ENCODE measurements at places on chromosomes 1 and 21.

DNA sequence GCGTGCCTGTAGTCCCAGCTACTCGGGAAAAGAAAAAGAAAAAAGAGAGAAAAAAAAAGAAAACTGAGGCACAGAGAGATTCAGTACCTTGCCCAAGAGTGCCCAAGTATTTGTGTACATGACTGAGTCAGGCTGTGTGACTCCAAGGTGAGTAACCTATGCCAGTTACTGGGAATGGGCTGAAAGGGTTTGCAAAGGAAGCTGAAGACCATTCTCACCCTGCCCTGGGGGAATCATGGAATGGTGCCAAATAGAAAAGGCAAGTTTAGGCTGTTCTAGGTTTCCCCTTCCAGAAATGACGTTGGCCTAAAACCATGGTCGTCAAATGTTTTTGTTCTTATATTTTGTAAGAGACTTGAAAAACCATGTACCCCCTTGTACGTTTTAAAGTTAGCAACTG lies 37.9 kb upstream of the LRIG2 start:
- no peak for DNase-seq

GRCh38 chr1:151494741-151495281 lies 16.4 kb upstream of the CGN start:
- no peak for DNase-seq

DNA sequence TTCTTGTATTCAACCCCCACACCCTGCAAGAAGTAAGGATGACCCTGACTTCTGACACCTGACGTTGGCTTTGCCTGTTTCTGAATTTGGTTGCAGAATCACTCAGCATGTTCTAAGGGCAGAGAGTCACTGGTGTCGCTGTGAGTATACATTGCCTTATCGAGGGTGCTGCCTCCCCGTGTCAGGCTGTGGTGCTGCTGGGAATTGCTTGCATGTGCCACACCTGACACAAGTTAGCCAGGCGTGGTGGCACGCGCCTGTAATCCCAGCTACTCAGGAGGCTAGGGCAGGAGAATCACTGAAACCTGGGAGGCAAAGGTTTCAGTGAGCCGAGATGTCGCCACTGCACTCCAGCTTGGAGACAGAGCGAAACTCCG lies 45.9 kb downstream of the WDR4 start:
- DNase-seq, result peak; percentile 17

DNA sequence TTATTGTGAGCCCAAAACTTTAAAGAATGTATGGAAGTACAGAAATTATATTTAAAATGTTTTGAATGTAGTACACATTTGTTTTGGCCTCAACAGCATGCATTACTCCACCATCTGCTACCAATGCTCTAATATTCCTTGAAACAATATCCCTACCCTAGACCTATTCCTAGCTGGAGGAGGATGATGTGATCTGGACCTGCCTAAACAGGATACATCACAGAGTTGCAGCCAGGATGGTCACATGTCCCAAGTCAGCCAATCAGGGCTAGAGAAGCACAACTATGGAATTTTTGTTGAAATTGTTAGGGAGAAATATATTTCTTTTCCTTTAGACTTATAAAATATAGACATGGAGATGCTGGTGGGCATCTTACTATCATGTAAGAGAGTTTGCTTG lies 623.3 kb upstream of the NR5A2 start:
- DNase-seq, result no peak

DNA sequence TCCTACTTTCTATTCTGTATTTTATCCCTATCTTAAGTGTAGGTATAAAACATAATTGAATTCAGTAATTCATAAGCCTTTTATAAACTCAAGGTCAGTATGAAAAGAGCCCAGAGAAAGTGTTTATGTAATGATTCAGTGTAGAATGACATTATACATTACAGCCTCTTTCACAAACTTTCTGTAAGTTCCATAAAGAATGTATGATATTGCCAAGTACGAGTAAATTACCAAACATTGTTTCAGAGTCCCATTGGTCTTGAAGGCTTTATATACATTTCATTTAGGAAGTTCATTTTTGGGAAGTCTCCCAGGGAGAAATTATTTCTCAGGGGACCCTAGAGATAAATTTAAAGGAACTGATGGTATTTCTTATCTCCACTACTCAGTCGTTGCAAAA lies 37.8 kb upstream of the VAMP3 start:
- no peak for DNase-seq

- no peak for DNase-seq
These were observed 22.8 kb upstream of the ZBTB21 start for GRCh38 chr21:42032968-42033367.

DNA sequence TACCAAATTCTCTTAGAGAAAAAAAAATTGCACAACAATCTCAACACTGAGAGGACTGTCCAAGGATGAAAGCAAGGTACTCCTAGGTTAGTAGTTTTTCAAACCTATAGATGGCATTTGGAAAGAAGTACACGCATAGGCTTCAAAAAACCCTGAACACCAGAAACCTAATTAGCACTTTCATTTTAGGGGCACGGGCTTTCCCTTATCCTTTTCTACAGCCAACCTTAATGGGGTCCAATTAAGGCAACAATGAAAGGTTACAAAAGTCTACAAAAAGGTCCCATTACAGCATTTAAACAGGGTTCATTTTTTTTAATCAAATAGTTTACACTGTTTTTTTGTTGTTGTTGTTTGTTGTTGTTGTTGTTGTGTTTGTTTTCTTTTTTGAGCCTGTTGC lies 6.2 kb downstream of the KDM5B start:
- DNase-seq, result no peak

- no peak for DNase-seq
These were observed 8.4 kb downstream of the LUZP1 start for GRCh38 chr1:23159963-23160877.

DNA sequence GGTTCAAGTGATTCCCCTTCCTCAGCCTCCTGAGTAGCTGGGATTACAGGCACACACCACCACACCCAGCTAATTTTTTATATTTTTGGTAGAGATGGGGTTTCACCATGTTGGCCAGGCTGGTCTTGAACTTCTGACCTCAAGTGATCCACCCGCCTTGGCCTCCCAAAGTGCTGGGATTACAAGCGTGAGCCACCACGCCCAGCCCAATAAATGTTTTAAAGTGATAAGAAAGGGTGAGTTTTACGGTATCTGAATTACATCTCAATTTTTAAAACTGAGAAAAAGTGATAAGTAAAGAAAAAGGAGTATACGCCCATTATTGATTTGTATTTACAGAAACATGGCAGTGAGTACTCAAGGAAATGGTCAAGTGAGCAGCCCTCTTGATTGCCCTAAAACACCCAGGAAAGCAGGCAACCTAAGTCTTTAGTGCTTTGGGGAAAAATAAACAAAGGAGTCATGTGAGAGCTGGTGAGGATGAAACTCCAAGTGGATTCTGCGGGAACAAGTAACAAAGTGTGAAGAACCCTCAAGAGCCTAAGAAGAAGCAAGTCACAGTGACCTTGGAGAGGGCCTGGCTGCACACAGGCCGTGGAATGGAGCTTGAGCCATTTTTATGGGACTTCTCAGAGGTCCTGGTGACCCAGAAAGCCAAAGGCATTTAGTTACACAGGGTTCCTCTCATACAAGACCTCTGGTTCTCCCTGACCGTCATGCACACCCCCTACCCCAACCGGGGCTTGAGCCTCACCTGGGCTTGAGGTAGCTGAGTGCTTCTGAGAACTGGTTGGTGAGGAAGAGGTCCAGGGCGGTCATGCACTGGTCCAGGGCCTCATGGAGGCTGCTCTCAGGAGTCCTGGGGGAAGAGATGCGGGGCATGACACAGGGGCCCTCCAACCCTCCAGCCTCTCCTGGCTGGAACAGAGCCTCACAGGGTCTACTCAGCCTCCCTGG lies 9.1 kb downstream of the TTC39A start:
- DNase-seq, result no peak

DNA sequence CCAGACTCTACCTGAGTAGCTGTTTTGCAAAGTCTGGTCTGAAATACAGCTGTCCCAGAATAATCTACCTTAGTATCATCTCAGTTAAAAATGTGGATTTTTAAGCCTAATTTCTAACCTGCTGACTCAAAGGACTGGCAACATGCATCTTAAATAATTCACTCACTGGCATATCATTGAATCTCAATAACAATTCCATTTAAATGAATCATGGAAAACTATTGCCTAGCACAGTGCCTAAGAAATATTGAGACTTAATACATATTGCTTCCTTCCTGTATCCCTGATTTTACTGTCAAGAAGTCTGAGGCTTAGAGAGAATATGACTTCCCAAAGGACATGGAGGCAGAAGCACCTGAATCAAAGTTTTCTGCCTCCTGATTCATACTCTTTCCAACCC lies 3.1 kb downstream of the CCDC190 start:
- no peak for DNase-seq

DNA sequence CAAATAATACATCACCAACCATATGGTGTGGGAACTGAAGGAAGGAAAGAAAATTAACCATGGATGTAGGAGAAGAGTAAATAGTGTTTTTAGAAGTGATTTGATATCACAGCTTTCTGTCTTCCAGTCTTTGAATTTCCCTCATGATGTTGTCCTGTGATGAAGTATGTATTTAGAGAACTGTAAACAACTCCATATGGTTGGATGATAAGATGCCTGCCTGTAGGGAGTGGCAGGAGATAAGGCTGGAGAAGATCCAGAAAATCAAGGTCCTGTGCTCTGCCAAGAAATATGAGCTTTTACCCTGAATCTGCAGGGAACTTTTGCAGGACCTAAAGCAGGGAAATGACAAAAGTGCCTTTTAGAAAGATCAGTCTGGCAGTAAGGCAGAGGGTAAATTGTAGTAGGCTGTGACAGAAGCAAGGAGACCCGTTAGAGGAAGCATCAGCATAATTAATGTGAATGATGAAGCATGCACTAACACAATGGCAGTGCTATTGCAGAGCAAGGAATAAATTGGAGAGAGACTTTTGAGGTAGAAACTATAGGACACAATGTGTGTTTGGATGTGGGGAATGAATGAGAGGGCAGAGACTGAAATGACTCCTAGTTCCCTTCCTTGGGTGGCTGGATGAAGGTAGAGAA lies 21.9 kb downstream of the CEPT1 start:
- no peak for DNase-seq

- no peak for DNase-seq
These were observed 351 bp downstream of the MIXL1 start for GRCh38 chr1:226223786-226224244.

DNA sequence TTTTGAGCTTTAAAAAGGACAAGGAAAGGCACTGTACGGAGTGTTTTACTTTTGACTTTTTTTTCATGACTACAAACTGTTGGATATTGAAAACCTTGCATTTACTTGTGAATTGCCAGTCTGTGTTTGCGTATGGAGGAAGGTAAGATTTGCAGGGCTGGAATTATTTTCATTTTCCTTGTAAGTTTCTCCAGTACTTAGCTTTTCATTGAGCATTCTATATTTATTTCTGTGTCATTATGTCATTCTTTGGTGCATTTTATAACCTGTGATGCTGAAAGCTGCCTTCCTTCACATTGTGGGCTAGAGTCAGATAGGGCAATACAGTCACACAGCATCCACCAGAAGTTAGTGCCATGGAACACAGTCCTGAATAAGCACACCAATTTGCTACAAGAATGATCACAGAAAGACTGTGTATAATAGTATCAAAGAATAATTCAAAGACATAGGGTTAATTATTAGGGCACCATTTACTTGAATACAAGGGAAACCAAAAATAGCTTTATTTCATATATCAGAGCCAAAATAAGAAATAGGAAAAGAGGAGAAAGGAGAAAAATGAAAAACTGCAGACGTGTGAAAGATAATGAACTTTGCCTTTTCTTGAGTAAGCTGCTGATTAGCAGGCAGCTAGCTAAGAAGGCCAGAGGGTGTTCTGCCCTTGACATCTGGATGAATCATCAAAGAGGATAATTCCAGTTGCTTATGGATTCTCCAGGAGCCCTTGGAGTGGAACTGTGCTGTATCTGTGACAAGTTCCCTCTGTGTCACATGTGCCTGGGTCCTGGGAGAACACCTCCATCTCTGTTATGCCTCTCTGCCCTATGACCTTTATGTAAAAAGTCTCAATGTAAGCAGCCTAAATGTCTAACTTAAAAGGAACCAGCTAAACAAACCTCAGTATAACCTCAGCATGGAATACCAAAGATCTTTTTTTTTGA lies 8.0 kb upstream of the FAM20B start:
- DNase-seq, result no peak

GRCh38 chr1:24957016-24957807 lies 27.1 kb upstream of the RUNX3 start:
- no peak for DNase-seq

DNA sequence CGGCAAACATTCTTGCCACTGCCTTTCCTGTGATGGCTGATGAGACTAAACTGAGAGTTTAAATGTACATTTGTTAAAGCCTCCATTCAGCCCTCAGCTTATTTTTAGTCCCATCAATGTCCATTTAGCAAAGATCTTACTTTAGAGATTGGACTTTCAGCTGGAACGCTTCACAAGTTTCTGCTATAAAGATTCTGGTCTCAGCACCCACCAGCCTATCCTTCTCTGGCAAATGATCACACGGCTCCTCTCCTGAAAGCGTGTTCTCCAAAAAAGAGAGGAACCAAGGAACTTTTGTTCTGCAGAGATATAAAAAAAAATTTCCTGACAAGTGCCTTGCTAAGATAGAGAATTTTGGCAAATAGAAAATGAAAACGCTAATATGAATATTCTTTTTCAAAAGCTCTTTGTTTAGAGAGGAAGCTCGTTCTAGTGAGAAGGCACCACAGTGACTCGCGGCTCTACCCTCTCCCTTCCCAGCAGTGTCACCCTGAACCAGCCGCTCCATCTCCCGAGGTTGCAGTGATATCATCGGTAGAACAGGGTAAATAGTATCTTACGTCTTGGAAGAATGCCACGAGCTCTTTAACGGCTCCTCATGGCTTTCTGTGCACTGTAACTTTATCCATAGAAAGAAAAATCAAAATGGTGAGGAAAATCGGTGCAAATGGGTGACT lies 200.2 kb downstream of the APP start:
- no peak for DNase-seq

- no peak for DNase-seq
These were observed 2.2 kb upstream of the IRF6 start for GRCh38 chr1:209808059-209808581.

GRCh38 chr1:195939844-195940243 lies 668.4 kb downstream of the KCNT2 start:
- no peak for DNase-seq

GRCh38 chr1:63898428-63899196 lies 124.8 kb downstream of the ROR1 start:
- DNase-seq, result no peak

DNA sequence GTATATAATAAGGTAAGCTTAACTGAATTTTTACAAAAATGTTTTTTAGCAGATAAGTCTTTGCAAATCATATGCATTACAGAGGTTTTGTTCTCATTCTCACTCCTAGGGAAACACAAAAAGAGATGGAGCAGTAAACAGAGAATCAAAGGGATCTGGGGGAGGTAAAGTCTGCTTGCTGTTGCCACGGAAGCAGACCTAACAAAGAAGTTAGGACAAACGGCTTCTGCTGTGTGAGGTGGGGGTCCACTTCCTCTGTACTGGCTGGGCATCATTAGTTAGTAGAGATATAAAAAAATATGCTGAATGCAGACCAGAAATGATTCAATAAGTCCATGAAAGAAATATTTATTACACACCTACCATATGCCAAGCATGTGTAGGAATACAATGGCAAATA lies 34.2 kb downstream of the GJA5 start:
- DNase-seq, result no peak

- no peak for DNase-seq
These were observed 43.9 kb downstream of the ABCG1 start for GRCh38 chr21:42262831-42263231.
